ENCODE measurements at places on chromosomes 16 and 17.

- no peak for DNase-seq
Observed at GRCh38 chr16:83494459-83494858, 313.3 kb upstream of the HSBP1 start.

DNA sequence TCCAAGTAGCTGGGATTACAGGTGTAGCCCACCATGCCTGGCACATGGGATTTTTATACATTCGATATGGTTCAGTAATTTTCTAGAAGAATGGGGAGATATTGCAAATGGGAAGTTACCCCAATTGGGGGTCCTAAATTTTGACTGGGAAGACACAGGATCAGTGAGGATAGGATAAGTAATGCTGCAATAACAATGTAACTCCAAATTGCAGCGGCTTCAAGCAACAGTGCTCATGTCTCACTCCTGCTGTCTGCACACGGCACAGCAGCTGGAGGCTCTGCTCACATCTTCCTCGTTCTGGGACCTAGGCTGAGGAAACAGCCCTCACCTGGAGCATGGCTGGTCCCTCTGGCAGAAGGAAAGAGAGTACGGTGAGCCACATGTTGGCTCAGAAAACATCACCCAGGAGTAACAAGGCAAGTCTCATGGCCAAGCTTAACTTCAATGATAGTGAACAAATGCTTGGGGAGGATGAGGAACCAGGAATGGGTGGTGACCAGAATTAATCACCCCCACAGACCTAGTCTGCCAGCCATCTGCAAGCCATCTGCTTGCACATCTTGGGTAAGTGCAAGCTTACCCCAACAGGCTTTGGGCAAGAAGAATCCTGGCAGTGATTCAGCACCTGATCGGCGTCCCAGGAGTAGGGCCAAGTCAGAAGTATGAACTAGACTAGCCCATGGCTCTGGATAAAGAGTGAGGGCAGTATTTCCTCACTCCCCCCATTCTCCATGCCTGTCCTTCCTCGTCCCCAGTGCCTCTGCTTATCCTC, 229.2 kb downstream of the COPRS start:
- no peak for DNase-seq

- no peak for DNase-seq
Observed at GRCh38 chr17:81113158-81113724, 52.1 kb upstream of the PVALEF start.

DNA sequence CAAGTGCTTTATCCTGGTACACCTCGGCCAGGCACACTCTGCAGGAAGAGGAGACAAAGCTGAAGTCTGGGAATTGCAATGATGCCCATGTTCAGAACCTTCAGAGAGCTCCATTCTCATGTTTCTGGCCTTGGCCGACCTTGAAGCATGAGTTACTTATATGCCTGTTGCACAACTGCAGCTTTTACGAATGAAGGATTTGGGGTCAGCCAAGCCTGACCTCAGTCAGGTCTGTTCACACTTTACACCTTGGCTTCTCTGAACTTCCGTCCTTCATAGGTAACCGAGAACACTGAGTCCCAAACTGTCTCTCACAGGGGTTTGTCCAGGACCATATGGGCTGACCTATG, 66.7 kb downstream of the GTF3C1 start:
- DNase-seq, result no peak

- no peak for DNase-seq
Observed at GRCh38 chr16:15492091-15492740, 57.8 kb downstream of the BMERB1 start.

GRCh38 chr17:6138761-6139446, 68.7 kb downstream of the WSCD1 start:
- DNase-seq, result no peak

GRCh38 chr17:41618341-41619035, 5.9 kb downstream of the KRT17 start:
- DNase-seq, result no peak

DNA sequence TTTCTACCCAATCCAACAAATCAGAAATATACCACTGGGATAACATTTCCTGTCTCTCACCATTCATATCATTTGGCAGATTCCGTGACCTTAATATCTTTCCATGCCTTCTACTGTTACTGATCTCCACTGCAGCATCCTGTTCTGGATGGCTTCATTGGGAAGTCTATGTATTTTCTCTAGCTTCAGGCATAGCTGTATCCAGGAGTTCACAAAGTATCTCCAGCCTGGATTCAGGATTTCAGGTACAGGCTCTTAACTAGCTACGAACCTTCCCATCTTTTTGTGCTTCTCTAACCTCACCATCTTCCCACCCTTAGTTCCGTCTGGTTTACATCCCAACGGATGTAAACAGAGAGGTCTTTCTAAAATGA, 15.2 kb upstream of the USP10 start:
- DNase-seq, result no peak

- DNase-seq, result no peak
Observed at GRCh38 chr17:6551869-6552531, 4.4 kb downstream of the PITPNM3 start.

DNA sequence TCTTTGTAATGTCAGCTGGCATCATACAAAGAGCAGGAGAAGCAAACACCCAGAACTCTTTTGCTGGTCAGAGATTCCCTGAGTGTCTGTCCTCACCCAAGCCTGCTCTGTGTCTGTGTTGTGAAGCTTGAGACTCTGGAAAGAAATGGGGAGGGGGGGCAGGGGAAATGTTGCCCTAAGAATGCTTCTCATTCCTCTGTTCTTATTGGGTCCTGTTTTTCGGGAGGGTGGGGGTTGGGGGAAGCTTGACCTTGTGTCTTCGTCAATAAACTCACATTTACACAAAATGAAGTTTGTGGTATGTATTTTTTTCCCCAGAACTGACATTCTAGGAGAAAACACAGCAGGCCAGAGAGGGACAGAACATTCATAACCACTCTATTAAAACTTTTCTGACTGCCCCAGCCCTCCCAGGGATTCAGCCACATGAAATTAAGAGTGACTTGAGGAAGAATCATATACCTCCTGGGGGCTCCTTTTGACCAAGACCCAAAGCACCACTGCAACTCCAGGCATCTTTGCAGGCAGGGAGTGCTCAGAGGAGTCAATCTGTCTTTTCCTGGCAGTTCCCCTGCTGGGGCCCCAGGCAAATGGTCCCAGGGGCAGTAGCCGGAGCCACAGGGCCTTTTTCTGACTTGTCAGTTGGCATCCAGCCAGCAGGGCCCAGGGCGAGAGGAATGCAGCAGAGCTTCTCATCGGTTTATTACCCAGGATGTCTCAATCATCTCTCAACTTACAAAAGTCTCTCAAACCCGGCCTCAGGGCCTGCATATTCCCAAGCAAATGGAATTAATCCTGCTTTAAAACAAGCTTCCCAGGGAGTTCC, 5.1 kb upstream of the RASL10B start:
- no peak for DNase-seq

DNA sequence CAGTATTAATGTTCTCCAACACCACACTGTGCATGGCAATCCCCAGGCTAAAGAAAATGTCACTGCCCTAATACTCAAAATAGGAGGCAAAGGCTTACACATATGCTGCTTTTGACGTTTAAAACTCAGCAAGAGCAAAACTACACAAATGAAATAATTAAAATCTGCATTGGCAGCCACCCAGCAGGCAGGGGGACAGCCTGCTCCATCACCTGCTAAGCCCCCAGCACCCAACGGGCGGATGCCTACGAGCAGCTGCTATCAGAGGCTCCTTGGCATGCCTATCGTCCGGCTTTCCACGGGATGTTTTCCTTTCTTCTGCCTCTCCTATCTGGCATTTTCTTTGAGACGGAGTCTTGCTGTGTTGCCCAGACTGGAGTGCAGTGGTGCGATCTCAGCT, 337.5 kb downstream of the SOX9 start:
- no peak for DNase-seq

DNA sequence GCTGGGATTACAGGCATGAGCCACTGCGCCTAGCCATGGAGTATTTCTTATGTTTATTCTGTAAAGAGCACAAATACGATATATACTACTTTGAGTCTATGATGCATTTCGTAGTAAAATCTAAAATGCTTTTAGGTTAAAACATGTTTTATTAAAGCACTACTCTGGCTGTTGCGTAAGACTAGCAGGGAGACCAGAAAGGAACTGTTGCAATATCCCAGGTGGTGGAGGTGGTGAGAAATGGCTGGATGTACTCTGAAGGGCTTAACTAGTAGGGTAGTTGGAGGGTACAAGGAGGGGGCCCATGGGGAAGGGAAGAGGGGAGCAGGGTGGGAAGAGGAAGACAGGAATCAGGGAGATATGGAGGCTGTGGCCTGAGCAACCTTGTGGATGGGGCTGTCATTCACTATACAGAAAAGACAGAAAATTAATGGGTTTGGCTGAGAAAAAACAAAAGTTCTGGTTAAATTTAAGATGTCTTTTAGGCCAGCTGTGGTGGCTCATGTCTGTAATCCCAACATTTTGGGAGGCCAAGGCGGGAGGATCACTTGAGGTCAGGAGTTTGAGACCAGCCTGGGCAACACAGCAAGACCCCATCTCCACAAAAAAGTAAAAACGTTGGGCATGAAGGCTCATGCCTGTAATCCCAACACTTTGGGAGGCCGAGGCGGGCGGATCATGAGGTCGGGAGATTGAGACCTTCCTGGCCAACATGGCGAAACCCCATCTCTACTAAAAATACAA, 35.8 kb downstream of the ST3GAL2 start:
- no peak for DNase-seq

DNA sequence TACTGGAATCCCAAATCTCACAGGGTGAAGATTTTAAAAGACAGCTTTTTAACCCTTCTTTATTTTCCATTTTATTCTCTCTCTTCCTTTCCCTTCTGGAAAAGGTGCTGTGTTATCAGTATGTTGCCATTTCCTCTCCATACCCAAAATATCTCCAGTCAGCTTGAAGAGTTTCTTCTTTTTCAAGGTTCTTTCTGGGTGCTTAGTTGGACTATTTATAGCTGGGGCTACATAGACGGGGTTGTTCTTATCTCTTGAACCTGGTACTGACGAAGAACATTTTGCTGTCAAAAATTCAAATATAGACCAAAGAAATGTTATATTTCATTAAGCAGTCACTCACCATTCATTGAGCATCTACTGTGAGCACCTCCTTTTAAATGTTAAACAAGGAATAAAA, 48.6 kb downstream of the IST1 start:
- no peak for DNase-seq

GRCh38 chr17:10171581-10171981, 26.8 kb downstream of the GAS7 start:
- DNase-seq, result no peak

- DNase-seq, result no peak
Observed at GRCh38 chr16:9567666-9568065, 476.2 kb downstream of the HAPSTR1 start.

GRCh38 chr17:10513299-10514067, 4.9 kb downstream of the MYH1 start:
- DNase-seq, result no peak
